ENCODE measurements at places on chromosomes 2 and 18.

GRCh38 chr2:212683346-212684097, 144.9 kb upstream of the ERBB4 start:
- no peak for DNase-seq
- no peak overlapping the region for H3K4me3 ChIP-seq
- no peaks in the 10 kb centered on the region for H3K36me3 ChIP-seq
- no peaks in the 10 kb centered on the region for H3K4me1 ChIP-seq
- no peaks in the 10 kb centered on the region for H3K27me3 ChIP-seq

DNA sequence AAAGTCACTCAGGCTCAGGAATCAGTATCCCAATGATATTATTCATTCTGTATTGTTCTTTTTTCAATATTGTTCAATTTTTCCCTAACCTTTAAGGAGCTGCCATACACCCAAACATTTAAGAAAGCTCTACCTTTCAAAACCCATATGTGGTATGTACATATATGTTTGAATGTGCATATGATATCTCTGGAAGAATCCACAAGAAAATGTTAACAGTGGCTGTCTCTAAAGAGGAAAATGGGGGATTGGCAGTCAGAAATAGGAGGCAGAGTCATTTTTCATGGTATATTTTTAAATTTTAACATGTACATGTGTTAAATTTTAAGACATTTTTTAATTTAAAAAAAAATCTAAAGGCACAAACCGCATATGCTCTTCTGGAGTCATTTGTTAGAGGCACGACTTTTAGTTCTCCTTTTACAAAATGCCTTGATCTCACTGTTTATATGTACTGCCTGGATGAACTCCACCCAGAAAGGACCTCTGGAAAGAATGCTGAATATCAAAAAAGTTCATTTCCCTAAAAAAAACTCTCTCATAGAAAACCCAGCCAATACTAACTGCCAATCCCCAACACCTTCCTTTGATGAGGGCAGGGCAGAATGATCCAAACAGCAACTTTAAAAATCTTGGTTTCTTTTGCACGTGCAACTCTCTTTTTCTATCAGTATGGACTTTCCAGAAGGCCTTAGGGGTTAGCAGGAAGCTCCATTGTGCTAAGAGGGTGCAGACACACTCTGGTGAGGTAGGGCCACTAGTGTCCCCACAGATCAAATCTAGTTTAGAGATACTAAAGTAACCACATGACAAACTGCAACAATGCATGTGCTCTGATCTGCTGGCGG, 23.6 kb downstream of the KCTD1 start:
- H3K36me3 ChIP-seq = no peaks in the 10 kb centered on the region
- no peak for DNase-seq
- H3K4me3 ChIP-seq = no peak overlapping the region
- no peak overlapping the region for H3K27ac ChIP-seq
- H3K27me3 ChIP-seq = no peaks in the 10 kb centered on the region

GRCh38 chr2:152254976-152255375, 79.4 kb upstream of the STAM2 start:
- no peaks in the 10 kb centered on the region for H3K27me3 ChIP-seq
- no peak overlapping the region for H3K27ac ChIP-seq
- no peak overlapping the region for H3K4me3 ChIP-seq
- DNase-seq = no peak
- H3K36me3 ChIP-seq = no peaks in the 10 kb centered on the region
- no peaks in the 10 kb centered on the region for H3K4me1 ChIP-seq

GRCh38 chr2:106044021-106044420, 150.1 kb downstream of the UXS1 start:
- H3K27me3 ChIP-seq = no peaks in the 10 kb centered on the region
- no peak overlapping the region for H3K4me3 ChIP-seq
- H3K36me3 ChIP-seq = no peaks in the 10 kb centered on the region
- no peak for DNase-seq
- H3K4me1 ChIP-seq = no peaks in the 10 kb centered on the region

DNA sequence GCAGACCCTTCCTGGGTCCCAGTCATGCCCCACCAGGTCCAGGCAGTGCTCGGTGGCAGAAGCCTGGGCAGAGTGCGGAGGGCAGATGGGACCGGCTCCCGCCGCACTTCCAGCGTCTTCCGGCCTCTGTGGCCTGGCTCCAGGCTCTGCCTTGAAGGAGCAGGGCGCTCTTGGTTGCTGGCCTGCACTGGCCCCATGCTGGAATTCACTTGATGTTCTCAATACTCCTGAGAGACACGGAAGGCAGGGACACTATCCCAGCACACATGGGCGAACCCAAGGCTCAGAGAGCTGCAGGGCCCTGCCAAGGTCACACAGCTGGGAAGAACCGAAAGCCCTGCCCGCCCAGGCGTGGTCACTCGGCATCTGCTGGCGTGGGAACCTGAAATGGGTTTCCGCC, 87.6 kb upstream of the ODC1 start:
- no peak overlapping the region for H3K27ac ChIP-seq
- H3K4me3 ChIP-seq = no peak overlapping the region
- H3K36me3 ChIP-seq = no peaks in the 10 kb centered on the region
- no peak for DNase-seq

DNA sequence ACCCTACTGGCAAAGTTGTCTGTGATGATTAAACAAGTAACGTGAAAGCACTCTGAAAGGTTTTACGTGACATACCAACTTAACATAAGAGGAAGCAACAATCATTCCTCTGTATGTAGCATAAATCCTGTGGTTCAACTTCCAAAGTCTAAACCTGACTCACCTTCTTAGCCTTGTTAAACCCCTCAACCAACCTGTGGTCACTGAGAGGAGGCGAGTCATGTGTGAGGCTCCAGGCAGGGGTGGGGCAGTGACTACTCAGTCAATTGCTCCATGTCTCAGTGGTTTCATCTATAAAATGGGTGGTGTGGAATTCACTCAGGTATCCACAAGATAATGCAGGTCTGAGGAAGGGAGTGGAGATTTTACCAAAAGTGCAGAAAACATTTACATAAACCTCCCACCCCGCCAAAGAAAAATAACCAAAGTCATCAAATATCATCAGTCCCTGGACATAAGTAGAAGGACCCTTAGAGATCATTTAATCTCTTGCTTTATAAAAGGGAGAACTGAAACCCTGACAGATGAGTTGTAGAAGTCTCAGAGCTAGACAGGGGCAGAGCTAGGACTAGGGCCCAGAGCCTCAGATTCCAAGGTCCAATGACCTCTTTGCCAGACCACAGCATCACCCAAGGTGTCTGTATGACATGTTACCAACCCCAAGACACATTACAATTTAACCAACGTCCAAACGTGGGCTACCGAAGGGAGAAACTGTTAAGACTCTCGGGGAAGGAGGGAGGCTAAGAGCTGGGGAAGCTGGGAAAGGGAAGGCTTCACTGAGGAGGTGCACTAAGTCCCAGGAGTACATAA, 3.7 kb upstream of the PCBP1 start:
- H3K4me3 ChIP-seq = peak overlapping the region; percentile 91
- H3K36me3 ChIP-seq = peaks cover 15% of the 10 kb centered on the region
- no peaks in the 10 kb centered on the region for H3K27me3 ChIP-seq
- H3K4me1 ChIP-seq = peaks cover 38% of the 10 kb centered on the region
- DNase-seq = no peak

GRCh38 chr2:66305718-66306117, 129.2 kb upstream of the MEIS1 start:
- no peaks in the 10 kb centered on the region for H3K27me3 ChIP-seq
- peak overlapping the region; percentile 5 for H3K27ac ChIP-seq
- no peaks in the 10 kb centered on the region for H3K36me3 ChIP-seq
- peak overlapping the region; percentile 49 for H3K4me3 ChIP-seq
- peaks cover 21% of the 10 kb centered on the region for H3K4me1 ChIP-seq

DNA sequence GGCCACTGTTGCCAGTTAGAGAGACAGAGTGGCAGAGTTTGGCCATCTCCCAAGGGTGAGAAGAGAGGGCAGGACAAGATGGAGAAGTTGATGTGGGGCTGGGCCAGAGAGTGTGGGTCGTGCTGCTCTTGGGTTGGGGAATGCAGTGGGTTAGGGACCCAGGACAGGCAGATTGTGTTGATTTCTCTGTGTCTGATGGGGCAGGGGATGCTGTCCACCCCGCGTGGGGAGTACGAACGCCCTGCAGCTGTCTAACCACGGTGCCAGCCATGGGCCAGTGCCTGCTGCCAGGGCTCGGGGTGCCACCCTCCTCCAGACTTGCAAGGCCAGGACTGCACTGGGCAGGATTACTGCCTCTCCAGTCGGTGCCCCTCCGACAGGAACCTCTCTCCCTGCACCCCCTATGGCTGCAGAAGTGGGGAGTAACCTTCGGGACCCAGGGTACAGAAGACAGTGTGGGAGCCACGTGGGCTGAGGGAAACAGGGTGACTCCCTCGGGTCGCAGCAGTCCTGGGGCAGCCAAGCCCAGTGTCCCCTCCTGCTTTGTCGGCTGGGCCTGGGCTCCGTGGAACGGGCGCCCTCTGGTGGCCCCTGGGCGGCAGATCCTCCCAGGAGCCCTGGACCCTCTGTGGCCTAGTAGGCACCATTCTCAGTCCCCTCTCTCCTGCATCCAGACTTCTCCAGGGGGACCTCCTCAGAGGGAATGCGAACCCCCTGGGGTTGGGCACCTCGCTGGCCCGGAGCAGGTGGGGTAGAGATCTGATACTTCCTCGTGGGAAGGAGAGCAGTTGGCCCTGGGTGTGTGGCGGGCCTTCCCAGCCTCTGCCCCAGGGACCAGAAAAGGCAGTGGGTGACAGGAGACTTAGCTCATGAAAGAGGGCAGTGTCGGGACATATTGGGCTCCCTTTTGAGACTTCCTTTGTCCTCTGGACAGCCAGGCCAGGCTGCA, 2.7 kb downstream of the GPC1 start:
- no peak for DNase-seq
- peaks cover 22% of the 10 kb centered on the region for H3K4me1 ChIP-seq
- H3K4me3 ChIP-seq = peak overlapping the region; percentile 99
- H3K27ac ChIP-seq = no peak overlapping the region
- H3K36me3 ChIP-seq = no peaks in the 10 kb centered on the region

GRCh38 chr18:6797171-6797570, 67.7 kb downstream of the ARHGAP28 start:
- no peak overlapping the region for H3K27ac ChIP-seq
- H3K27me3 ChIP-seq = no peaks in the 10 kb centered on the region
- H3K36me3 ChIP-seq = no peaks in the 10 kb centered on the region
- H3K4me3 ChIP-seq = no peak overlapping the region

DNA sequence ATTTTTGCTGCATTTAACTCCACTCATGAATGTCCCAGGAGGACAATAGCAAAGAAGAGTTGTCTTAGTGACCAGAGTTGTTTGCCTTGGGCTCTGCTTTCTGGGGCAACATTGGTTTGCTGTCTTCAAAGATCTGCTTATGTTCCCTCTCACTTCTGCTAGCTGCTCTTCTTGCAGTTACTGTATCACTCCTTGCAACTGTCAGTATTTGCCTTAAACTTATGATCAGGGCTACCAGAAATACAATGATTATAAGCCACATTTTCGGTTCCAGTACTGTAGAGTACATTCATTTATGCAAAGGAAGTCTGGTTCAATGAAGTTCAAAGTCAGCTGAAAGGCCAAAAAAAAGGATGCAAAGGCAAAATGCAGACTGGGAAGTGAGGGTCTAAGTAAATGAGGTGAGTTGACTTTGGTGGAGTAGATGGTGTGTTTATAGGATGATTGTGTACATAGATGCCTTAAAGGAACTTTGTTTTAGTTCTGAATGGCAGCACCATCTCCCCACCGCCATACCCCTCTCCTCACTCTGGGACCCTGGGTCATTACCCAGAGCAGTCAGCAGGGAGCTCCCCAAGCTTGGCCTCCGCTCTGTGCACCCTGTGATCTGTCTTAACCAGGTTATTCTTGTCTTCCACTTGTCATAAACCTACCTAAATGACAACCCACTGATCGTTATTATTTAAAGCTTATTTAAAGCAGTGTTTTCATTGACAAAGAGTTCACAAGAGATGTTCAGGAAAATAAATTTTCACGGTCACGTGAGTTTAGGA, 236.0 kb downstream of the DOK6 start:
- H3K27me3 ChIP-seq = no peaks in the 10 kb centered on the region
- no peak for DNase-seq
- no peak overlapping the region for H3K4me3 ChIP-seq
- no peaks in the 10 kb centered on the region for H3K4me1 ChIP-seq
- H3K36me3 ChIP-seq = no peaks in the 10 kb centered on the region

DNA sequence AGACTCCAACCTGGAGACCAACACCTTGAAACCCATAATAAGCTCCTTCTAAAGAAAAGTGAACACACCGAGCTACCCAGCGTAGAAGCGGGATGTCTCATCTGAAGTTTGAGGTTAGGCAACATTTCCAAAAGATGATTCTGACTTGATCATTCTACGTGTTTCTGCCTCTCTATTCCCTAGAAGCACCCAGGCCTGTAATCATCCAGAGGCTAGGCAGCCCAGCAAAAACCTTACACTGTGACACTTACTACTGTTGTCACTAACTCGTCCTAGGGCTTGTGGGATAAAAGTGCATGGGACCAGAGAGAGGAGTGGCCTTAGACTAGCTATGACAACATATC, 1.4 kb downstream of the ZBTB14 start:
- no peaks in the 10 kb centered on the region for H3K27me3 ChIP-seq
- no peaks in the 10 kb centered on the region for H3K4me1 ChIP-seq
- no peak for DNase-seq

DNA sequence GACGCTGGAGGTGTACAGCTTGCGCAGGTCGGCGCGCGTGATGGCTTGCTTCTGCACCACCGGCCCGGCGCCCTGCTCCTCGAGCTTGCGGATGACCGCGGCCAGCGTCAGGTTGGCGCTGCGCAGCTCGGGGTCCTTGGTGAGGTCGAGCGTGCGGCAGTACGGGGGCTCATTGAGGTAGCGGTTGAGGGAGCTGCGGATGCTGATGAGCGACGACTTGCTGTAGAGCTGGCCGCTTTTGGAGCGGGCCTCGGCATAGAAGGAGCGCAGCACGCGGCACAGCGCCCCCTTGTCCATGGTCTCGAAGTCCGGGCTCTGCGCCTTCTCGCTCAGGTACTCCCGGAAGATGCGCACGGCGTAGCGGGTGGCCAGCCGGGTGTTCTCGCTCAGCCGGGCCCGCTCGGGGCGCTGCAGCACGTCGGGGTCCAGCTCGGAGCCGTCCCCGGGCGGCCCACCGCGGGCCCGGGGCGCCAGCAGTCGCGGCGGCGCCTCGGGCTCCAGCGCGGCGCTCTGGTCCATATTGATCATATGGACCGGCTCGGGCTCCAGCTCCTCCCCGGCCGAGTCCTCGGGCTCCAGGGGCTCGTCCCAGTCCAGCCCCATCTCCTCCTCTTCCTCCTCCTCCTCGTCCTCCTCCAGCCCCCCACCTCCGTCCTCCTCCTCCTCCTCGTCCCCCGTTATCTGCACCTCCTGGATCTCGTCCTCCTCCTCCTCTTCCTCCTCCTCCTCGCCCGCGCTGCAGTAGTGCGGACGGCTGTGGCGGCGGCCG, 523 bp downstream of the KCTD1 start:
- H3K27me3 ChIP-seq = no peaks in the 10 kb centered on the region
- H3K27ac ChIP-seq = peak overlapping the region; percentile 37
- H3K36me3 ChIP-seq = no peaks in the 10 kb centered on the region
- no peak for DNase-seq
- H3K4me3 ChIP-seq = peak overlapping the region; percentile 93

GRCh38 chr2:88129313-88129959, 1.6 kb upstream of the FABP1 start:
- no peaks in the 10 kb centered on the region for H3K36me3 ChIP-seq
- DNase-seq = no peak
- no peaks in the 10 kb centered on the region for H3K4me1 ChIP-seq
- H3K4me3 ChIP-seq = no peak overlapping the region

All from thoracic aorta (tissue), 2 donors.